ENCODE measurements at places on chromosomes 2 and 18. TPM values are rescaled to one million over a fixed set of nuclear protein-coding genes. Genes with fewer than 3 reads are reported as not detected.

- peaks cover 11% of the 10 kb centered on the region for H3K4me1 ChIP-seq
- H3K36me3 ChIP-seq: no peaks in the 10 kb centered on the region
- H3K4me3 ChIP-seq: no peak overlapping the region
- no peak overlapping the region for H3K27ac ChIP-seq
- DNase-seq: no peak
Measured at GRCh38 chr2:96685577-96686459, 43.3 kb downstream of the FER1L5 start.

GRCh38 chr18:75160364-75160763, 48.6 kb downstream of the PTGR3 start:
- H3K4me3 ChIP-seq: no peak overlapping the region
- H3K36me3 ChIP-seq: no peaks in the 10 kb centered on the region
- no peaks in the 10 kb centered on the region for H3K4me1 ChIP-seq
- DNase-seq: no peak

DNA sequence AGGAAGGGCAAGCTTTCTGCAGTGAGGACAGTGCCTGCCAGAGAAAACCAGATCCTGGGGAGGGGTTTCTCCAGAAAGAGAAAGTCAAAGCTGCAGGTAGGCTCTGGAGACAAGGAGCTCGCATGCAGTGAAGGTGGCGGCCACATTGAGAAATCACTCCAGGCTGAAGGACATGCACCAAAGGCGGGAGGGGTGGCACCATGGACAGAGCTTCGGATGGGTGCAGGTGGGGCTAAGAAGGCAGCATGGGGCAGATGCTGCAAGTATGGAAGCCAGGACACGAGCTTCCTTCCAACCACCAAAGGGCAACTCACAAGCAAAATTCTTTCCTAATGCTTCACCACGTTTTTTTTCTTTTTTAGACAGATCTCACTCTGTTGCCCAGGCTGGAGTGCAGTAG, 104.4 kb upstream of the SLC35G4 start:
- no peaks in the 10 kb centered on the region for H3K27me3 ChIP-seq
- H3K4me3 ChIP-seq: no peak overlapping the region
- no peak for DNase-seq
- no peaks in the 10 kb centered on the region for H3K36me3 ChIP-seq

DNA sequence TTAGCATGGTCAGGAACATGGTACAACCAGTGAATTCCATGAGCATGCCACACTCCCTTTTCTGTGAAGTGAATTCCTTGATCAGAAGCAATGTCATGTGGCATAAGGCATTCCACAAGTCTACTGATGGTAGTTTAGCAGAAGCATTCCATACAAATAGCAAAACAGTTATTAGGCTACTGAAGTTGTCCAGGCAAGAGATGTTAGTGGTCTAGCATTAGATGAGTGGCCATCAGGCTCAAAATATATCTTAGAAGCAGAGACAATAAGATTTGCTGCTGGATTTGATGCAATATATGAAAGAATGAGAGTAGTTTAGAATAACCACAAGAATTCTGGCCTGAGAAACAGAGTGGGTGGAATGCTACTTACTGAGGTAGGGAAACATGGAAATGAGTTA, 355.3 kb upstream of the NRXN1 start:
- no peak for DNase-seq
- H3K36me3 ChIP-seq: no peaks in the 10 kb centered on the region
- no peaks in the 10 kb centered on the region for H3K4me1 ChIP-seq
- no peak overlapping the region for H3K27ac ChIP-seq

GRCh38 chr18:35775887-35776286, 194.3 kb downstream of the GALNT1 start:
- H3K36me3 ChIP-seq: no peaks in the 10 kb centered on the region
- no peak overlapping the region for H3K4me3 ChIP-seq
- H3K4me1 ChIP-seq: no peaks in the 10 kb centered on the region
- H3K27me3 ChIP-seq: peaks cover 4% of the 10 kb centered on the region
- DNase-seq: no peak

DNA sequence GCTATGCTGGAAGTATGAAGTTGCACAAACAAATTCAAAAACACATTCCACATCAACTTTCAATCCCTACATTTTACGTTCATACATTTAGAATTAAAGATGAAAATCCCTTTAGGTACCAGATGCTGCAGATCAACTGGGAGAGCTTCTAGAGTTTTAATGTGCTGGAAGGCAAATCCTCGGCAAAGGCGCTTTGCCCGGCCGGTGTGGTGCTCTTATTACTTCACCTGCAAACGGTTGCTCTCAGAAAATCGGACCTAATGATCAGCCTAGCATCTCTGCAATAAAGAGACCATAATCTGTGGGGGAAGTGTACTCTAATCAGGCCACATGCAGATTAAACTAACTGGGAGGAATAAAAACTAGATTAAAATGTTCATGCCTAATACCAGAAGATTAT, 513.8 kb downstream of the ZEB2 start:
- H3K4me1 ChIP-seq: no peaks in the 10 kb centered on the region
- no peak for DNase-seq
- no peak overlapping the region for H3K27ac ChIP-seq
- H3K27me3 ChIP-seq: no peaks in the 10 kb centered on the region

The PFN4 gene
- 1.5 TPM for total RNA-seq
